LoVo (cell line): ENCODE measurements at places on chromosomes 2 and 18.
A peak's percentile ranks its signal among the peaks of the same experiment; 100 is the strongest.

- no peak for DNase-seq
Measured at GRCh38 chr2:176496761-176497160, 227.5 kb downstream of the MTX2 start.

GRCh38 chr2:241321886-241322285 lies 6.2 kb downstream of the SEPTIN2 start:
- no peak for DNase-seq

- peak; percentile 30 for DNase-seq
Measured at GRCh38 chr2:152715854-152716428, 1.3 kb downstream of the PRPF40A start.

DNA sequence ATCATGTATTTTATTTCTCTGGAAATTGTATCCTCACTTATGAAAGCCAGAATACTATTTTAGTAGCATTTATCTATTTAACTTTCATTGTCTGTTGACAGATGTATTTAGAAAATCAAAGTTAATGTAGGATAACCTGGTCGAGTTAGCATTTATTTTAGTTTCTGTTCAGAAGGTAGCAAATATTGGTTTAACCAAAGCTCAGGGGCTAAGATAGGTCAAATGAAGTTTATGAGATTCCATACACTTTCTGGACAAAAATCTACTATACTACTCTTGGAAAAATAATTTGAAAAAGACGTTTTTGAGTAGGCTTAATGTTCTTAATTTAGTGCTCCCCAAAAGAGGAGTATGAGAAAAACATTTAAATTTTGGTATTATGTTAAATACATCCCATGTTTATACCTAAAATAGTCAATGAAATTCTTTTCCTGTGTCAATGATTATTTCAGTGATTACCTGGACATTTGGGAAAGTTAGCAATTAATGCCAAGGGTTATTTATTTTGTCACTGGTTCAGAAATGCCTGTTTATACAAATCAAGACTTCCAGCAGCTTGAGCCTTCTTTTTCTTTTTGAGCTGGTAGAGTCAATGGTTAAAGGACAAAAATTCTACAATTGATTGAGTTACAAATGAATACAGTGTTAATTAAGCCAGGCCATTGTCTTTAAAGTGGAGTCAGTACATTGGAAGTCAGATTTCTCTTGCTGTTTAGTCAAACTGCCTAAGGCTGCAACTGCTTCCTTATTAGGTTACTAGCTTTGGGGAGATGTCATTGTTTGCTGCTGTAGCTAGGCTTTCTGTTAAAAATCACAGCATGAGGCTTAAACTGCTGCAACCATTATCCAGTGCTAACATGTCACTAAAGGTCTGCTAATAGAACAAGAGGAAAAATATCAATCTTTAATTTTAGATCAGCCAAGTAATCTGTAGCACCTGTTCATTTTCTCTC lies 182.3 kb downstream of the CAMKMT start:
- DNase-seq, result no peak

DNA sequence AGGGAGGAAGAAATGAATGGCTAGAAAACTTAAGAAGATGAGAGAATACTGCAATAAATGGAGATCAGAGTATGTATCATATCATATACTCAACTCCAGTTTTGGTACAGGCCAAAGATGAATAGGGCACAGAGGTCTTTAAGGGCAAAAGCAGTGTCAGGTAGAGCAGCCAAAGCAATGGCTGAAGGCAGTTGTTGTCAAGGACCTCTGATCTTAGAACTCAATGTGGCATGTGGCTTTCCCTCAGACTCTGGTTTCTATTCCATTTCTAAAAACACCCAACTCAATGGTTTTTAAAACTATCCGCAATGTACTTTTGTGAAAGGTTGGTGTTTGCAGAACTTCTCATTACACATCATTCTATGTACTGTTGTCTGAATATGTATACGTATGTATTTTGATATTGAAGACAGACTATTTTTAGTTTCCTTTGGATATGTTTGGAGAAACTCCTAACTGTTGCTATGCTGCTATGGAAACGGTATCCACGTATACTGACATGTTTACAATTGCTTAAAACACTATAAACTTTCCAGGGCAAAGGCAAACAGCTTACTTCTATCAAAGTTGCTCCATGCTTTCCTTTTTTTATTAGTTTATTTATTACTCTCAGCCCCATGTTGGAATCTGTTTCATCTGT lies 58.1 kb upstream of the PELI1 start:
- peak; percentile 61 for DNase-seq

- no peak for DNase-seq
Measured at GRCh38 chr2:37934591-37935513, 9.8 kb downstream of the RMDN2 start.

DNA sequence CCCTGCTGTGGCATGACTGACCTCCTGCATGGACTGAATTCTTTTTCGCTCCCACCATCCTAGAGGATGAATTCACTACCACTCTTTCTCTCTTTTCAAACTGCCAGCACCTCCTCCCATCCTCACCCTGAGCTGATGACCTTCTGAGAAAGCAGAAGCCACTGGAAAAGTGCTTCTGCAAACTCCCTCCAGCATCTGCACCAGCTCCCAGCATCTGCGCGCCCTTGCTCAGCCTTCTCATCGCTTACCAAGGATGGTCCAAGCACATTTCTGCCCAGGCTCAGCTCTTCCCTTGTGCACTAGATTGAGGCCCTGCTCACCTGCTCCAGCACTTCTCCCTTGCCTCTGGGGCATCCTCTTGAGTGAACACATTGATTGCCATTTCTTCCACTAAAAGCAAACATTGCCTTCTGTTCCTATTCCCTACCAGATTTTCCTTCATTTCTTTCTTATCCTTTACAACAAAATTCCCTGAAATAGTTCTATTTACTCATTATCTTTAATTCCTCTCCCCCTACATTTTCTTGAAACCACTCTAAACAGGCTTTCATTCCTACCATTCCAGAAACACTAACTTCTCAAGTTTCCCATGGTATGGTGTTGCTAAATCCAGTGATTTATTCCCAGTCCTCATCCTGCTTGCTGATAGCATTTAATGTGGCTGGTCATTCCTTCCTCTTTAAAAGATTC lies 42.7 kb upstream of the IL1RL1 start:
- no peak for DNase-seq

DNA sequence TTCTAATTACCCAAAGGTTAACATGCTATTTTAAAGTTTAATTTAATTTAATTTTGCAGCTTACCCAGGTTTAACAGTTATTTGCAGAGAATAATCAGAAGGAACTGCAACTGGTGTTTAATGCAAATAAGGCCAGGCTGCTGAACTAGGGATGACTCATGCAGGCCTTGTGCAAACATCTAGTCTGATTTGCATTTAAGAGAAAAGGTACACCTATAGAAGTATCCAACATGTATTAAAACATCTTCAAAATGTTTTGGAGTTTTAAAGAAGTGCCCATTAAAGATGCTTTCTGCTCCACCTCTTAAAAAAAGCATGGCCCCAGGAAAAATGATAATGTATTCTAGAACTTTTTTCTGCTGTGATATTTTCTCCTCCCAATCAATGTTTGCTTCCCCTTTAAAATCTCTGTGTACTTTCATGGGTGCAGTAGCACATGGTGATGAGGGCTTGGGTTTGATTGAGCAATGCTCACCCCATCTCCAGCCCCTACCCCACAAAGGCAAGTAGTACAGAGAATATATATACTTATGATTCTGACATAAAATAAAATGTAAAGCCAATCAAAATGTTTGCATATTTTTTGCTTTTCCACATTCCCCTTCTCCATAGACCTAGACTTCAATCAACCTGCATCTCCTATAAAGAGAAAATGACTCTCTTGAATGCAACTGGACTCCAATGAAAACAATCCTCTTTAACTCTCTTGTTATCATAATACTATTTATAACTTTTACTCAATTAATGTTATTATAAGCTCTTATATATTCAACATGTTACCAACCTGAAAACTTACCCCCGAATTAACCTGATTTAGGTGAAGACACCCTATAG lies 54.1 kb downstream of the ATP8B1 start:
- DNase-seq, result peak; percentile 61

- DNase-seq, result peak; percentile 41
Measured at GRCh38 chr2:223459328-223459939, 142.7 kb downstream of the SCG2 start.

DNA sequence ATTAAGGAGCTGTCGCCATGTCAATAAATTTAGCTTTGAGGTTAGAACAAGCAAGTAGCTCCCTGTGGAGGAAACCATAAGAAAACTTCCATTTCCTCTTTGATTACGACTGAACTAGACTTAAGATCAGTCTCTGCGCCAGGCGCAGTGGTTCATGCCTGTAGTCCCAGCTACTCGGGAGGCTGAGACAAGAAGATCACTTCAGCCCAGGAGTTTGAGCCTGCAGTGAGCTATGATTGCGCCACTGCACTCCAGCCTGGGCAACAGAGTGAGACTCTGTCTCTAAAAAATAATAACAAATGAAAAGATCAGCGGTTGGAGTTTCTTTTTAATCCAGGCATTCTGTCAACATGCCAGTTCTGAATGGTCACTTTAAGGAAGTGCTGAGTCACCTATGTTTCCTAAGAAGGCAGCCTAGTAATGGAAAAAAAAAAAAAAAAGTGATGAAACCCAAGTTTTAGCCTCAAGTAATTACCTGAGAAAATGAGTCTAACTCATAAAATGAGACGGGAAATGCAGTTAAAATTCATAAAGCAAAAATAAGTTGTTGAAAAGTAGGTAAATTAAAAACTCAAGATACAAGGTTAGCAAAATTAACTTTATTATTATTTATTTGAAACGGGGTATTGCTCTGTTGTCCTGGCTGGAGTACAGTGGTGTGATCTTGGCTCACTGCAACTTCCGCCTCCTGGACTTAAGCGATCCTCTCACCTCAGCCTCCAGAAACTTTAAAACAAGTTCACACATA lies 10.2 kb downstream of the C18orf32 start:
- DNase-seq, result no peak

DNA sequence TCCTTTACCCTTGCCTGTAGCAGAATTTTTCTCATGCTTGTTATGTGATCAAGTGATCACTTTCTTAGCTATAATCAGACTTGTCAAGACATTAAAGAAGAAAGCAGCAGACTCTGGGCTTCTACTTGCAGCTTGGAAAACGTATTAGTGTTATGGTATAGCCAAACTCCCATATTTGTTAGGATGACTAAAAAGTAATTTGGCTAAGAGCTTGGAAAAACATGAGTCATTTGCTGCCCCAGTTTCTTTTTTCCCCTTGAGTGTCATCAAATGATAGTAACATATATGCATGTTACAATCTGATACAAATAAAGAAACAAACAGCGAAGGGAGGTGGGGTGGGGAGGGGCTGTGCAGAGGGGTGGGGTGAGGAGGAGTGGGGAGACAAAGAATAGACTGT lies 155.5 kb downstream of the IKZF2 start:
- no peak for DNase-seq

DNA sequence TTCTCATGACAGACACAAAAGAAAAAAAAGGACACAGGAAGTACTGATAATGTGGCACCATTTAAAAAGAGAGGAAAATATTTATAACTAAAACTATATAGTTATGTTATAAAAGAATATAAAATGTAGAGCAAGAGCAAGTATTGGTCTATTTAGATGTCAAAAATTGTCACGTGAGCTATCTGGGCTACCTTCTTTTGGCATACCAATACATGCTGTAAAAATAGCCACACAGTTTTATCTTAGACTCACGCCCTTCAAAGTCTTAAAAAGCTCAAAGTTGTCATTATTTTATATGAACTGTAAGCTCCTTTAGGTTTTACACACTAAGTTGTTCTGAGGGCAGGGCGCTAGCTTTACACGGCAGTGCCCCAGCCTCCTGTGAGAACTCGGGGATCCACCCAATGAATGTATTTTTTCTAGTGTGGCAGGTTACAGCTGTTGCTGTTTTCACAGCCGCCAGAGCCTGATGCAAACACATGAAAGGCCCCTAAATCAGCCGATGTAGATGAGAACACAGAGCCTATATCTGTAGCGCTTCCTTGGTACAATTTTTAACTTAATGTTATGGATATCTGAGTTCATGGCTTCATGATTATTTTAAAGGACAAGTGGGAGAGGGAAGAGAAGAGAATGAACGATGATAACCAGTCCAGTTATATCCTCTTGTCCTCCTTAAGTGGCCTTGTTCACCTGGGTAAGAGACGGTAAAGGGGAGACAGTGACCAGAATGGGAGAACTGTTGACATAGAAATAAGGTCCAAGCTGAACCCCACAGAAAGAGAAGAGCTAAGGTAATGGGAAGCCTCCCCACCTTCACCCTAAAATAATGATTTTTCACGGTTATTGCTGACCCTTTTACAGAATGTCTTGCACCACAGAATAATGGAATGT lies 130.8 kb downstream of the CACNB4 start:
- no peak for DNase-seq

- no peak for DNase-seq
Measured at GRCh38 chr2:204112084-204112770, 175.7 kb downstream of the ICOS start.

- no peak for DNase-seq
Measured at GRCh38 chr18:317618-318017, 49.8 kb upstream of the THOC1 start.

DNA sequence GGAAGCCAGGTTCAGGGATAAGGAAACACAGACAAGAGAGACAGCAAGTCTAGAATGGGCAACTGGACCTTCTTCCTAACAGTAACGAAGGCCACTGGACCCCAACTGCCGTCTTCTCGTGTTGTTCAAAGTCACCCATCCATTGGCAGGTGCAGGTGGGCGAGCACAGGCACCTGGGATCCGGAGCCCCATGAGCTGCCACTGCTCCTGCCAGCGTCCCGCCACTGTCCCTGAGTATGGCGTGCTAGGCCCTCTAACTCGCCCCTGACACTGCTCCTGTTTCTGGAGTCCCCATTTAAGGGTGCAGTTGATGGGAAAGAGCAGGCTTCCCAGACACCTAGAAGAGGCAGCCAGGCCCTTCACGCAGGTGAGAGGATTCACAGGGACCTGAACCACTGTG lies 48.0 kb downstream of the NDUFA10 start:
- no peak for DNase-seq

DNA sequence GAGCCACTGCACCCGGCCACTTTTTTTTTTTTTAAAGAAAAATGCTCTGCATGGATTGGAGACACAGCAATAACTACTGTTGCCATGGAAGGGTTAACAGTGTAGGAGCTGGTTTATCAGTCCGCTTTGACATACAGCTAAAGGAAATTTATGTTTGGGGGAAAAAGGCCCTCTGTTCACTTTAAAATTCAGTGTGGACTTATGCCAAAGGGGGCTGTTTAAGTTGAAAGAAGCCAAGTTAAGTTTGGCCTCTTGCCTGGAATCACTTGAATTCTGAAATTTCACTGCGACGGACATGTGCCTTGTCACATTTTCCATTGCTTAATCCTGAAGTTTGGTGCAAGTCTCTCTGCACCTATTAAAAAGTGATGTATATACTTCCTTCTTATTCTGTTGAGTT lies 3.1 kb downstream of the KCNE4 start:
- no peak for DNase-seq

- DNase-seq, result no peak
Measured at GRCh38 chr2:231671270-231672050, 36.9 kb upstream of the PTMA start.

- peak; percentile 15 for DNase-seq
Measured at GRCh38 chr2:216516730-216517350, 18.2 kb downstream of the RPL37A start.
